ENCODE measurements at places on chromosomes 12 and 14.

DNA sequence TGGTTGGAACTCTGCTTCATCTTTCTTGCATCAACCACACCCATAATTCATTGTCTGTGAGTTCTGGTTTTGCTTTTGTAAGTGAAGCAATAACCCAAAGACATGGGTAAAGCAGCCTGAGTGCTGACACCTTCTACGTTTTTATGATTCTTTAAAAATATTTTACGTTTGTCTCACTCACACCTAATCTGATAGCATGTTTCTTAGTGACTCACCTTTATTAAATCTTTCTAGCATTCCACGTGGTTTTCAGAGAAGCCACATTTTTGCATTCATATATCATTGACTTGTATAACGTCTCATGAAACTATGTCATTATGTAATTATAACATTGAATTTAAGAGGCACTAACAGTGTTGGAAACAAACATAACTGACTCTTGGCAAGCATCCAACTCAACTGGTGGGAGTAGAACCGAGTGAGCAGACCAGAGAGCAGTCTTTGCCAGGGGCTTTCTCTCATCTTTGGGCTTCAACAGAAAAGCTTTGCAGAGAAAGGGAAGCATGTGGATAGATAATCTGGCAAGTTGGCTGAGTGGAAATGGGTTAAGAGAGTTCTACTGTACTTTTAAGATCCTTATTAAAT lies 118.8 kb downstream of the TPH2 start:
- peak; percentile 91 for DNase-seq

DNA sequence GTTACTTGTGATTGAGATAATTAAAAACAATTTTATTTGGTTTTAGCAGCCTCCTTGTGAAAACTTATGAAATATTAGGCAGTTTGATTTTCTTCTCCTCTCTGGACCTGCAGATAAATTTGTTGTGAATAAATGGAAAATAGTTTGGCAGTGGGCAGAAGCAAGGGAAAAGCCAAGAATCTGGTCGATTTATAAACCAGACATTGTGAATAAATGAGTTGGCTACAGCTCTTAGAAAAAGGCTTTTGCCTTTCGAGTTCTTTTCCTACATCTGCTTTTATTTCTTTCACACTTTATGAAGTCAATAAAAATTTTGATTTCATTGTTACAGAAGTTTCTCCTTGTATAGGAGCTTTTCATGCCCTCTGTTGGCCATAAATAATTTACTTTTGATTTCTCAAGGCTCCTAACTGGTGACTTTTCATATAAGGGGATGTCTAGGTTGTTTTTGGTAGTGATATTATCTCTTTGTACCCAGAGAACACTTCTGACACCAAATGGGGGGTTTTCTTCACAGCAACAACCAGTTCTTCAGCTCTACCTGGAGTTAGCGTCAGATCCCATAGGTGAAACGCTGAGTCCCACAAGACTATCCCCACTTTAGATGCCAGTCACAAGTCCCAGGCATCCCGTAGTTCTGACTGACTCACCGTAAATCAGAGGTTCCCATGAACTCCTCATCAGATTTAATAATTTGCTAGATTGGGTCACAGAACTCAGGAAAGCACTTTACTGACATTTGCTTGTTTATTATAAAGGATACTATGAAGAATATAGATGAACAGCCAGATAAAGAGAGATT lies 136.5 kb upstream of the DNM1L start:
- no peak for DNase-seq

DNA sequence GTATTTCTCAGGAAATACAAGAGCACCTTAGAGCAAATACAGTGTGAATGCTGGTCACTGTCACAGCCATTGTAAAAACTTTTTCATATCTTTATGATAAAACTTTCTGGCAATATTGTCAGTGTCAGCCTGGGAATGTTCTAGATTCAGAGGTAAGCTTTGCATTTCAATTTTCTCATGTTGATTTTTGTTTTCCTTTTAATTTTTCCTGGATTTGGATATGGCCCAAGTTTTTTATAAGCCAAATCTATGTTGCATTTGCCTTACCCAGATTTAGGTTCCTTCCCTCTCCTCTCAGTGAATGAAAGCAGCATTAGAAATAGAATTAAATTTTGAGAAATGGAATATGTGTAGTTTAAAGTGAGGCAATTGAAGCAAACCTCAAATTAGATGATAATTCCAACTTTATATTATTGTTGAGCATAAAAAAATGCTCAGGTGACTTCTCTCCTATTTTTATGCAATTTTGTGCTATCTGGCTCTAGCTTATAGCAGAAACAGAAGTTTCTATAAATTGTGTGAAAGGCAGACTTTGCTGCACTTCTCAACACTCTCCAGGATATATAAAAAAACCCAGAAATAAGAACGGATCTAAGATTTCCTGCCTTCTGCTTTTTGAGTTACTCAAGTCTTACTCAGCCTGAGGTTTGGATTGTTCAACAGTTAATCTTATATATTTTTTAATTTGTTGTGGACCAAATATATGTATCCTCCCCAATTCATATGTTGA lies 368.2 kb upstream of the PRICKLE1 start:
- no peak for DNase-seq

DNA sequence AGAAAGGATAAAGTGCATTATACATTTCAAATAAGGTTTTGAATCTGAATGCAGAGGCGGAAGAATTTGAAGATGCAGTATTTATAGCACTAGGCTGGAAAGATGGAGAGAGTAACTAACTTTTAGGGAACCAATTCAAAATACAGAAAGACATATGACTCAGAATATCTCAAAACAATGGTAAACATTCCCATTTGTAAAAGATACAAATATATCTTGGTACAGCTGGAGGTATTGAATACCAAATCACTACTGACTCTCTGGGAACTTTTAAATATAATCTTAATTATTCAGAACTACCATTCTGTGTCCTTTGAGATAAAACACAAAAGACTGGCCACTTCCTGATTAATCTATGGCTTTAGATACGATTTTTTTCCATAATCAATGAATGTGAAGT lies 5.1 kb downstream of the CD69 start:
- DNase-seq = no peak

- peak; percentile 46 for DNase-seq
Observed at GRCh38 chr12:122793685-122794106, 19.3 kb downstream of the CCDC62 start.

- DNase-seq = no peak
Observed at GRCh38 chr14:59543873-59544272, 32.7 kb downstream of the CCDC175 start.

- no peak for DNase-seq
Observed at GRCh38 chr12:93415723-93416464, 25.9 kb downstream of the UBE2N start.

DNA sequence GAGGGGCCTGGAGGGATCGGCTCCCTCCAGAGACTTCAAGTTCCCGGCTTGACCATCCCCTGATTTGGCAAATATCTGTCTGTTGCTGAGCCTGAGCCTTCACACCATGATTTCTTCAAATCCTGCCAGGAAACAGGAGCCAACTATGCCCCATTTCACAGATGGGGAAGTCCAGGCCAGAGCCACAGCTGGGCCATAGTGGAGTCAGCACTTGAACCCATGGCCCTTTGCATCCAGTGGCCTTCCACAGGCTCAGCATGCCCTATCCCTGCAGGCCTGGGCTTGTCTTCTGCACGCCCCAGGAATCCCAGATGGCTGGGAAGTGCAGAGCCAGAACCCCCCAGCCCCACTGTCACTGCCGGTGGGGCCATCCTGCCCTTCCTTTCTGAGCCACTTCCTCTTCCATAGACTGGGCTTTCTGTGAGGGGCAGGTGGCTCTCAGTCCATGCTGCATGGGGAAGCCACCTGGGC lies 44.9 kb downstream of the CYP46A1 start:
- no peak for DNase-seq

GRCh38 chr12:98425859-98426258 lies 89.5 kb upstream of the TMPO start:
- no peak for DNase-seq

- DNase-seq = no peak
Observed at GRCh38 chr12:131194166-131194565, 240.5 kb downstream of the ADGRD1 start.

- no peak for DNase-seq
Observed at GRCh38 chr14:72049462-72049861, 117.2 kb downstream of the RGS6 start.

- no peak for DNase-seq
Observed at GRCh38 chr14:75003250-75004027, 718 bp downstream of the EIF2B2 start.

- no peak for DNase-seq
Observed at GRCh38 chr14:68199554-68200151, 380.1 kb downstream of the RAD51B start.

DNA sequence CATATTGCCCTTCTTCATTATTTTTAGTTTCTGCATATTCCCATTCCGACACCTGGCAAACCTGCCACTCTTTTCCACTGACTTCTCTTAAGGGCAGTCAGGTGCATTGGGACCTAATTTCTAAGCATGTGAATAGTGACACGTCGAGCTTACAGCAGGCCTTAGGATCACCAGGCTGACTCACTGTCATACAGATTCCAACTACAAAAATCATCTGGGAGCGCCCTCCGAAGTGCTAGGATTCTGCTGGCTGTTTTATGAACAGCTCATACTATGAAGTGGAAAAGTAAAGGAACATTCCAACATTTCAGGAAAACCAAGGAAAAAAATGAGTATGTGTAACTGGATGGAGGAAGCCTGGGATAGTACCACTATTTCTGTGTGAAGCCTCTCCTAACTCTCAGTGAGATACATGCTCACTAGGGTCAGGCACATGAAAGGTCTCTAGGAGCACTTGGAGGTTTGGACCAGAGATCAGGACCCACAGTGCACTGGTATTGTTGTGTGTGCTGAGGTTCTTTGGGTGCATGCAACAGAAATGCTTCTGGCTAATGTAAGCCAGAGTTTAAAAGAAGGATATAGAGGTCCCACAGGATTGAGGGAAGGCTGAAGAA lies 257.4 kb downstream of the ZFP36L1 start:
- no peak for DNase-seq

GRCh38 chr12:94844452-94844851 lies 159.0 kb downstream of the NDUFA12 start:
- DNase-seq = no peak

- no peak for DNase-seq
Observed at GRCh38 chr12:114686773-114687500, 3.0 kb upstream of the TBX3 start.

GRCh38 chr12:52070185-52070925 lies 577 bp downstream of the ATG101 start:
- no peak for DNase-seq

- DNase-seq = no peak
Observed at GRCh38 chr14:97762386-97762785, 965.2 kb downstream of the VRK1 start.

DNA sequence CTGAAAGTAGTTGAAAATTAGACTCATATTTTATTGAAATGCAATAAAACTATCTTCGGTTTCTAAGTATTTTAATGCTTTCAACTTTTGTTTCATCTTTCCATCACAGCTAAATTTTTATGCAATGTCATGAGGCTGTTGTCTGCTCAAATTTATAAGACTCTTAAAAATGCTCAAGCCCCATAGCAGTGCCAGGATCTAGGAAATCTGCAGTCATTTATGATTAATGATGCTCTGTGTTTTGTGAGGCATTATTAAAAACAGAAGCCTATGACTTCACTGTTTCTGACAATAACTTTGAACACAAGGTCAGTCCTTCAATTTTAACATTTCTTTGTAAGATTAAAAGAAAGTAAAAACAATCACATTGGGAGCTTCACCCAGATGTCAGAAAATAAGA lies 112.5 kb downstream of the ALX1 start:
- DNase-seq = no peak

- DNase-seq = no peak
Observed at GRCh38 chr12:57049890-57050289, at the start of gene MYO1A. Gene MYO1A (minus strand): TSS chr12:57050129. CDS start chr12:57048323, 1,806 bp downstream.

All from NCI-H1417 treated with DMSO at 0.1 percent for 48 hours (cell line).